Left ventricle myocardium superior (tissue), 1 donor: ENCODE measurements at places on chromosomes 2 and 18. TPM values are rescaled to one million over a fixed set of nuclear protein-coding genes. Genes with fewer than 3 reads are reported as not detected.

Gene MDH1B
- 1.0 TPM for total RNA-seq

Gene LOXHD1
- total RNA-seq, result 0.74 TPM

- DNase-seq, result no peak
Measured at GRCh38 chr18:27017901-27018500, 152.5 kb upstream of the AQP4 start.

GRCh38 chr2:53075760-53076159 is 691.8 kb upstream of the CHAC2 start:
- DNase-seq, result peak; percentile 40

GRCh38 chr18:50879302-50880118 is 592 bp downstream of the ME2 start:
- DNase-seq, result no peak

- no peak for DNase-seq
Measured at GRCh38 chr2:74426181-74426758, 4.7 kb downstream of the WDR54 start.

GRCh38 chr2:142694282-142694681 is 183.2 kb upstream of the KYNU start:
- no peak for DNase-seq

DNA sequence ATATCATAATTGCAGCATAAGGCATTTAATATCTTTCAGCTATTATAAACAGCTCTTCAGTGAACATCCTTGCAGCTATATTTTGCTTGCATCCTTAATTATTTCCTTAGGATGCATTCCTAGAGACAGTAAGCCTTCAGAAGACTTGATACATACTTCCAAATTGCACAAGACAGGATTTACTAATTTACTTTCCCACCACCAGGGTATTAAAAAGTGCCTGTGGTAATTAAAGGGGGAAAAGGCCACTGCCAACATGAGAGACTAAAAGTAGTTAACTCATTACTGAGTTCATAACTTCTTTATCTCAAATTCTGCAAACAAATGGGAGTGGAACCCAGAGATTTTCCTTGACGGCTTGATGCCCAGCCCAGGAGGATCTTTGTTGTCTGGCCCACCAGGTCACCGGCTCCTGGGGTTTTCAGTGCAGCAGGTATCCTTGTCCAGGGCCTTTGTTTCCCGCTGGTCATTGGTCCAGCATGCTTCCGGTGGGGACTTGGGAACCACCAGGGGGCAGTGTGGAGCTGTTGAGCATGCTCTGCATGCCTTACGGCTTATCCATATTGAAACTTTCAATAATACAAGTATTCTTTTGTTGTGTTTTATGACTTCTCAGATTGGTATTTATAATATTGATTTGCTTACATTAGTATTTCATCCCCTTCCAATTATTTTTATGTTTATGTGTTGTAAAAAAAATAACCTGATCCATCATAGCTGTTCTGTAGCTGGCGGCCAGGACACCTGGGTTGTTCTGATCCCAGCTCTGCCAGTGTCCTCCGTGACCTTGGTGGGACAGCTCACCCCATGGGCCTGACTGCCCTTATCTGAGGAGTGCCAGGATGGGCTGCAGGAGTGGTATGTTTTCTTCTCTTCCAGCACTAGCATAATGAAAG is 61.4 kb downstream of the TGOLN2 start:
- peak; percentile 84 for DNase-seq

DNA sequence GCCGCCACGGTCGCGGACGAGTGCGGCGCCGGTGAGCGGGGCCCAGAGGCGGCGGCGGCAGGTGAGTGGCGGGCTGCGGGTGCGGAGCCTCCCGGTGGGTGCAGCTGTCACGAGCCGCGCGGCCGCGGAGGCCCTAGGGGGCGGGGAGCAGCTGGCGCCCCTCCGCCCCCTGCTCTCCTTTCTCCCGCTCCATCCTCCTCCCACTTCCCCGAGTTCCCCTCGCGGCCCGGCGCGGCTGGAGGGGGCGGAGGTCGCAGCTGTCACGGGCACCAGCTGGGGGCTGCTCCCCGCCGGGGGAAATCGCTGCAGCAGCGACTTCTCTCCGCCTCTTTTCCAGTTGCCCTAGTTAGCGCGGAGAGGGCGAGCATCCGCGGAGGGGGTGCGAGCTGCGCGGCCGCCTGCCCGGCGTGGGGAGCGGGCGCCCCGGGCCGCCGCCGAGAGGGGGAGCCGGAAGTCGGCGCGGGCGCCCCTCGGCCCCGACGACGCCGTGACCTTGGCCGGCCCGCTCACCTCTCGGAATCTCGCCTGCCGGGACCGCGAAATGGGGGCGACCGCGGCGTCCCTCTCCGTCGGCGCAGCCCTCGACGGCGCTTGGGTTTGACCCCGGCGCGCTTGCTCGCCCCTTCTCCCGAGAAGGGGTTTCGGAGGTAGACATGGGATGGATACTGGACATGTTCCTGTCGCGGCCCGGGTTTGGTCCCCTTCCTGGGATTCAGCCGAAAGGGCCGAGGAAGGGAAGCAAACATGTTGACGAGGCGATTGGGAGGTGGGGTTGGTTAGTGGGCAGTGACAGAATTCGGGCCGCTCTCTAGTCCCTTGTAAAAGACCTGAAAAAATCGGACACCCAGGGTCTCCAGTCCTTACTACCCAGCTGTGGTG is 727 bp downstream of the NCOA1 start:
- peak; percentile 77 for DNase-seq

DNA sequence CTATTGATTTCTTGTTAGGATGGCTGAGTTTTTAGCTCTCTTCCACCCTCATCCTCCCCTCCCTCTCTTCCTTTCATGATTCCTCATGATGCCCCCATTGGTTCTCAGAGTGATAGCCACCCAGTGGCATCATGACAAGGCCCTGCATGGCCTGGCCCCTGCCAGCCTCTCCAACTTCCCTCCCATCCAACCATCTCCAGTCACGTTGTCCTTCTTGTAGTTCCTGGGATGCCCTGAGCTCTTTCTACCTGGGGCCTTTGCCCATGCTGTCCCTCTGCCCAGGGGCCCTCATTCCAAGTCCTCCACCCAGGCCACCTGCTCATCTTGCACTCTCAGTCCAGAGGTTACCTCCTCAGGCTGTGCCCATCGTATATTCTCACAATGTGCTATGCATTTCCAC is 247.5 kb downstream of the TFCP2L1 start:
- no peak for DNase-seq
